ENCODE measurements at places on chromosomes 7 and 10. TPM values are rescaled to one million over a fixed set of nuclear protein-coding genes. Genes with fewer than 3 reads are reported as not detected.

DNA sequence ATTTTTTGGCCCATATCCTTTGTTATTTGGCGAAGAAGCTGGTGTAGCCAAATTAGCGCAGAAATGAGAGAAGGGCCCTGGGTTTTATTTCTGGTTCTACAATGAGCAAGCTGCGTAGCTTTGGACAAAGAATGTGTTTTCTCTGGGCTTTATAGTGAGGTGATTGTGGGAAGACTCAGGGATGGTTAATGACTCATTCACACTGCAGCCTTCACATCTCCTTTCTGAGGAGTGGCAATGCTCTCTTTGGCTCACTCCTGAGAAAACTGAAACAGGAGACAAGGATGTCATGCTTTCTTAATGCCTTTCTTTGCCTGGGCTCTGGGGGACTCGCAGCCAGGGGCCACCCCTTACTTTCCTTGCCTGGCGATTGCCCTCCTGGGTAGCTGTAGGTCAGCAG, 271.0 kb upstream of the PODXL start:
- no peak for DNase-seq

The CCNY gene
- 66.3 TPM for total RNA-seq

DNA sequence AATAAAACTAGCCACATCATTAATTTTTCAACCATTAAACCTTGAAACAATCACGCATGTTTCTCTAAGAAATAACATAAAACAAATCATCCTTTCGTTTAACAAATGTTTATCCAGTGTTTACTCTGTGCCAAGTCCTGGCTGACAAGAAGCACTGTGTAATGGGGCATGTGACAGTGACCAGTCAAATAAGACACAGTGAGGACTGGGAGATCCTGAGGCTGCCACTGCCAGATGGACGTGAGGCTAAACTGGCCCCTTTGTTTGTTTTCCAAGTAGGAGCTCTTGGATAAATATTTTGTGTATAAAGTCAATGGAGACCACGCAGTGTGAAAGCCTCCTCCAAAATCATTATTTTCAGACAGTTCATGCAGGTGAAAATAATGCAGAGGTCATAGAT, 626.2 kb downstream of the SUGCT start:
- peak; percentile 29 for DNase-seq

GRCh38 chr10:11823122-11823988, at the start of gene PROSER2:
TSS of gene PROSER2 (plus strand) at chr10:11823356. CDS start at chr10:11852078, 28,722 bp downstream.
- DNase-seq: no peak

GRCh38 chr7:128042012-128042411, 10.8 kb upstream of the LRRC4 start:
- no peak for DNase-seq

The CCZ1B gene
- 23.1 TPM for total RNA-seq

GRCh38 chr10:131996466-131997365, 15.0 kb upstream of the BNIP3 start:
- no peak for DNase-seq

DNA sequence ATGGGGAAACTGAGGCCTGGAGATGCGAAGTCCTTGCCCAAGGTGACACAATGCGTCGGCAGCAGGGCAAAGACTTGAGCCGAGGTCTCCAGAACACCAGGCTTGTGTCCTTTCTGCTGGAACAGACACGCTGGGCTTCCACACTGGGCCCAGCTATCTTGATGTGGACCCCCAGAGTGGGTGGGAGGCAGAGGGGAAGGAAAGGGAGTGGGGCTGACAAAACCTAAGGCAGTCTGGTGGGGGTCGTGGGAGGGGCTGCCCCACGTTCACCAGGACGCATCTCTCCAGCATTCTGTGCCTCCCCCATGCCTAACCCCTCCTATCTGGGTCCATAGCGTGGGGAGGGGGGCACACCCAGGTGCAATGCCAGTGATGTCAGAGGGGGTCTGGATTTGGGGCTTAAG, 38.1 kb downstream of the PPIF start:
- DNase-seq: no peak

- no peak for DNase-seq
Observed at GRCh38 chr10:1536341-1536740, 201.0 kb downstream of the ADARB2 start.

The GJD4 gene
- not detected for total RNA-seq

GRCh38 chr7:102106625-102107024, 180.0 kb upstream of the SH2B2 start:
- DNase-seq: no peak

The WIPF3 gene
- 0.35 TPM for total RNA-seq

The STEAP2 gene
- total RNA-seq: 7.1 TPM

GRCh38 chr7:47428052-47428767, 153.7 kb downstream of the TNS3 start:
- DNase-seq: no peak

- no peak for DNase-seq
Observed at GRCh38 chr10:68402276-68402675, 4.8 kb downstream of the RUFY2 start.

The SPRN gene
- total RNA-seq: 0.35 TPM

GRCh38 chr10:239109-239508, 103.9 kb downstream of the ZMYND11 start:
- peak; percentile 9 for DNase-seq

The ZCWPW1 gene
- total RNA-seq: 0.17 TPM

DNA sequence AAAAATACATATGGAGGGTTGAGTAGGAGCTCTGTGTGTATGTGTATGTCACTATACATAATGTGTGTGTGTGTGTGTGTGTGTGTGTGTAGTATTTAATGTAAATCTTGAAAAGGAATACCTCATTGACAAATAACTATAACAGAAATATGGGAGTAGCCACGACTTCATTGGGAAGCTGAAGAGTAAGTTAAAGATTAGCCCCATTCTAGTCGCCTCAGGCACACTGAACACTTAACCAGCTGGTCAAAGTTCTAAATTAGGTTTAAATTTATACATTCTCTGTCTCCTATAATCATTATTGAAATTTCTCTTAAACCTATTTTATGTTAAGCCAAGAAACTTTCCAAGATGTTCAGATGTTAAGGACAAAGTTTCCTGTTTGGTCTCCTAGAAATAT, 45.3 kb downstream of the FAM13C start:
- DNase-seq: peak; percentile 34

- no peak for DNase-seq
Observed at GRCh38 chr7:29239638-29240037, 45.1 kb downstream of the CHN2 start.

GRCh38 chr10:63388421-63389031, 77.3 kb downstream of the JMJD1C start:
- peak; percentile 78 for DNase-seq

The MALRD1 gene
- not detected for total RNA-seq

DNA sequence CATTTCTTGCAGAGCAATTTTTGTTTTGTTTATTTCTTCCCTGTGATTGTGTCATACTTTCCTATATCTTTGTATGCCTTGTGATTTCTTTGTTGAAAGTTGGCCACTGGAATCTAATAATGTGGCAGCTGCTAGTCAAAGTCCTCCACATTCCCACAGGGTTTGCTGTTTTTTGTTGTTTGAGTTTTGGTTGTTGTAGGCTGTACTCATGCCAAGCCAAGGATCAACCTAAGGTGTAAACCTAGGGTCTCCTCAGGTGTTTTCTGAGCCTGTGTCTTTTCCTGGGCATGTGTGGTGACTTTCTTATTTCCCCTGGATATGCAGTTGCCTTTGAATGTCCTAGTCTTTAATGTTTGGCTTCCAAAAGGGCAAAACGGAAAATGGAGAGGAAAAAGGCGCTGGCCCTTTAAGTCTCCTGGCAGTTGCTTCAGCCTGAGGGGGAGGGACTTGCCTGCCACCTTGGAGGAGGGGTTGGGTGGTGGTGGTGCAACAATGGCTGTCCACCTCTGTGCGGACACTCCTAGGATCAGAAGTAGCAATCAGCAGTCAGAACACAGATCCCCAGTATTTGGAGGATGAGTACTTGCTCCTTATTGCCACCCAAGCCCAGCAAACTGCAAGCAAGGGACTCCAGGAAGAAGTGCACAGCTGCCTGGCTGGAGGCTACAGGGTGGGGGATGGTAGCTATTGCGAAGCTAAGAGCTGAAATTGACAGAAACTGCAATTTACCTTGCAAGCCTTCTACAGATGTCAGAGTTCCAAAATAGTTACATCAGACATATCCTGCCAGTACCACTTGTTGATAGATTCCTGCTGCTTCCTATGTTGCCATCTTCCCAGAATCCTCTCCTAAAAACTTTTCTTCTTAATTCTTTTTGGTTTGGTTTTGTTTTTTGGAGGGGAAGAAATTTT, 5.6 kb upstream of the ZNF518A start:
- DNase-seq: peak; percentile 62

The AKR1B1 gene
- 931 TPM for total RNA-seq
